Left ventricle myocardium superior (tissue), 1 donor: ENCODE measurements at places on chromosomes 5 and 9. TPM values are rescaled to one million over a fixed set of nuclear protein-coding genes. Genes with fewer than 3 reads are reported as not detected.

- DNase-seq, result no peak
Measured at GRCh38 chr9:7377489-7377888, 422.1 kb downstream of the DMAC1 start.

DNA sequence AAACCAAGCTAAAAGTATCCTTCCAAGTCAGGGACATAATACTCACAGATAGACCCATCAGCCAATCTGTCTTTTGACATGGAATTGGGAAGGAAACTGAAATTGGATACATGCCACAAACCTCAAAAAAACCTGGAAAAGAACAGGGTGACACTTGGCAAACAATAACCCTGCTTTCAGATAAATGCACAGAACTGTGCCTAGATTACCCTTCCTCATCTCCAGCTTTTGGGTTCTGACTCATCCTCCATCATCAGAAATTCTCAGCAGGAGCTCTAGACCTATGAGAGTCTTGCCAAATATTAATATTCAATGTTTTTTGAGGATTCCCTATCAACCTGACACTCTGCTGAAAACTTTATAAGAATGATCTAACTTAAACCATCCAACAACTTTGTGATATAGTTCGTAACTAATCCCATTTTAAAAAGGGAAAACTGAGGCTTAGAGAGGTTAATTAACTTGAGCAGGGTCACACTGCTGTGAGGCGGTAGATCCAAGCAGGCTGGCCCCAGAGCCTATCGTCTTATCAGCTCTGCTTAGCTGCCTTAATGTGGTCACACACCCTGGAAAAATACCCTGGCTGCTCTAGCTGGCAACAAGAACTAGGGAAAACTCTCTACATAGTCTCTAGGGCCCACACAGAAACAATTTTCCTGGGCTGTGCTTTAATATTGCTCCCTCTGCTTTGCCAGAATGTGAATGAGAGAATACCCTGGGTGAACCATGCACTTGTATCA is 157.0 kb upstream of the TRPC7 start:
- no peak for DNase-seq

DNA sequence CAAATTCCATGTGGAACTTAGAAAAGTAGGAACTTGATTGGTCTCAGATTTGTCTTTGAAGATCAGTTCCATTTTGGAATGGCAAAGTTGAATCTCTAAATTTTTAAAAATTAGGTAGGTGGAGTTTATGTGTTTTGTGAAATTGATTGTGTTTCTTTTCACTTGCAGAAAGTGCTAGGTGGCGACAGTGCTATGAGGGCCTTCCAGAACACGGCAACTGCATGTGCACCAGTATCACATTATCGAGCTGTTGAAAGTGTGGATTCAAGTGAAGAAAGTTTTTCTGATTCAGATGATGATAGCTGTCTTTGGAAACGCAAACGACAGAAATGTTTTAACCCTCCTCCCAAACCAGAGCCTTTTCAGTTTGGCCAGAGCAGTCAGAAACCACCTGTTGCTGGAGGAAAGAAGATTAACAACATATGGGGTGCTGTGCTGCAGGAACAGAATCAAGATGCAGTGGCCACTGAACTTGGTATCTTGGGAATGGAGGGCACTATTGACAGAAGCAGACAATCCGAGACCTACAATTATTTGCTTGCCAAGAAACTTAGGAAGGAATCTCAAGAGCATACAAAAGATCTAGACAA is 2.8 kb downstream of the PHAX start:
- DNase-seq, result no peak

DNA sequence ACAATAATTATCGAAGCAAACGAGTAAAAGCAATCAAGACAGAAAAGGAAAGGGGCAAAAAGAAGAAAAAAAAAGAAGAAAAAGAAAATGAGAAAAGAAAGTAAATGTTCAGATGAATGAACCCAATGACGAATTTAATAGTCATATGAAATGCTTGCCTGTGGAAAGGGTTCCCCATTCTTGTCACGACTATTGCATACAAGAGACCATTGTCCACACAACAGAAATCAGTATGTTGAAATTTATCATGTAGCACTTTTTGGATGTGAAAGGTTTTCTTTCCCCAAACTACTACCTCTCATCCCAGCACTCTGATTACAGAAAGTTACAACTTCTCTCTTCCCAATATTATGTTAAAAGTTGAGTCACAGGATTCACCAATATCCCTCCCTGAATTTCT is 162.4 kb downstream of the ZDHHC21 start:
- DNase-seq, result no peak

GRCh38 chr9:121308765-121309164 is 40.8 kb downstream of the GSN start:
- no peak for DNase-seq

GRCh38 chr9:5518937-5519319 is 8.6 kb downstream of the PDCD1LG2 start:
- no peak for DNase-seq

DNA sequence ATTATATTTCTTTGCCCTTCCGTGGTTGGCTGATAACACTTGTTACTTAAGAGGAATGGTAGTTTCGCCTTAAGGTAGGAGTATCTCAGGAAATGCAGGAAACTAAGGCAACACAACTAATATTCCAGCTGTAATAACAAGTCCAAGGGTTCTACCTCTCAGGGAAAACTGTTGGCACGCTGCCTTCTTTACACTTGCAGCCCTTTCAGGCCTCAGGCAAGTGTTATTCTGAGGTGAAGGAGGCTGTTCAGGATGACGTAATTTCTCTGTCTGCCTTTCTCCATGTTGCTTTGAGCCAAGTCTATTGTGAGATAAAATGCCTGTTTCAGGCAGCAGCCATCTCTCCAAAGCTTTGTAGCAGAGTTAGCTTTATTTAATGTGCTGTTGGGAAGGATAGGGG is 38.0 kb downstream of the VCAN start:
- DNase-seq, result peak; percentile 27

GRCh38 chr5:118033686-118034338 is 954.5 kb downstream of the DTWD2 start:
- peak; percentile 18 for DNase-seq

- DNase-seq, result peak; percentile 67
Measured at GRCh38 chr9:121298689-121299466, 30.9 kb downstream of the GSN start.

- DNase-seq, result peak; percentile 58
Measured at GRCh38 chr5:142013734-142014521, 1.1 kb upstream of the GNPDA1 start.

DNA sequence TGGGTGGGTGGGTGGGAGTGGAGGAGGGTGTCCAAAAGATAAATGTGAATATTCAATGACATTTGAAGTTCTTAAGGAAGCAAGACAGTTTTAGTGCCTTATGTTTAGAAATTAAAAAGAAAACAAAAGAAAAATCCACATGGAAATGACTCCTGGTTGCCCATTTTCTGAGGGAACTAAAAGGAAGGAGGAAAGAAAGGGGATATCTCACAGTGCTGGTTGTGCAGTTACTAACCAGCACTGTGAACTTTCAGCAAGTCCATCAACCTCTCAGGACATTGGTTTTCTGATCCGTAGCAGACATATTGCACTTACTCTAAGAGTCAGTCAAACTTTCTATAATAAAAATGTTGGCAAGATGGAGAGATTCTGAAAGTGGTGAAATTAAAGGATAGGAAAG is 431.0 kb upstream of the CLINT1 start:
- DNase-seq, result no peak

DNA sequence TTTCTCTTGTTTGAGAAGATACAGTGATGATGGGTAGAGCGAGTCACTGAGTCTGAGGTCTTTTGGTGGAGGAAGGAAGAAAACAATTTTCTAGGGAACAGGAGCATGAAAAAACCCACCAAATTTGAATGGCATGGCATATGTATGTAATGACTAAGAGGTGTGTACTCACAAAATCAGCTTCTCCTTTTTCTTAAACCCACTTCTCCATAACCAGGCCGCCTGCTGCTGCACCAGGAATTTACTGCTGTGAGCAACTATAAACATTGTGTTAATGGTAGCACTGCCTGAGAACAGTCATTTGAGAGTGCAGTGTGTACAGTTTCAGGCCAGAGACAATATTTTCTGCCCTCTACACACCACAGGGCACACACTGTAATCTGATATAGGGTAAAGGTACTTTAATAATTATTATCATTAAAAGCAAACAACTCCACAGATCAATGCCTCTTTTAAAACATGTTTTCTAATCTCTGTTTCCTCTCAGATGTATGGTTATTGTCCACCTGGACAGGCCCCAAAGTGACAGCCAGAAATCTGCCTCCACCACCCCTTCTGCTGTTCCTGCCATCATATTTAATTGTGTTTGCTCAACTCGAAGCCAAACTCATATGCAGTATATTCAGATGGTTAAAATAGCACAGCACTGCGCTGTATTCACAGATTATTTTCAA is 241.6 kb downstream of the KIAA0825 start:
- DNase-seq, result no peak

GRCh38 chr5:39420482-39421145 is 4.2 kb downstream of the DAB2 start:
- DNase-seq, result peak; percentile 65

GRCh38 chr5:98779264-98779877 is 5.9 kb downstream of the RGMB start:
- no peak for DNase-seq

DNA sequence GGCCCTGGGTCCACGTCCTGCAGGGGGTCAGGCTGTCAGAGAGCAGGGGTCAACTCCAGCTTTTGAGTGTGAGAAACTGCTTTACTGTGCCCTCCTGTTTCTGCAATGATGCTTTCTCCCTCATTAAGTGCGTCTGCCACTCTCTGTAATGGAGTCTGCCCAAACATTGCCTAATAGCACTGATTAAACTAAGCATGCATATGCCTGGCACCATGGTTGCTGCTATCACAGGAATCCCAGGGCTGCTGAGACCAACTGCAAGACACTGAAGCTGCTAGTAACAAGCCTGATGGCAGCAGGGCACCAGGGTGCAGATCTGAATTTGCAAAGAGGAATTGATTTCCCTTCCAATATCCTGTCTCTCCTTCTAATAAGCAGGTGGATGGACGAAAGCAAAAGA is 125.3 kb downstream of the SLC24A2 start:
- no peak for DNase-seq

GRCh38 chr9:112642126-112642525 is 75.8 kb downstream of the INIP start:
- no peak for DNase-seq

GRCh38 chr9:69574057-69574456 is 98.1 kb downstream of the APBA1 start:
- DNase-seq, result no peak

HBEGF gene
- total RNA-seq, result 21.9 TPM

PCDHGB4 gene
- total RNA-seq, result 5.4 TPM

FLT4 gene
- total RNA-seq, result 8.0 TPM

PCDHA9 gene
- total RNA-seq, result not detected

TAF11L10 gene
- total RNA-seq, result not detected

FAM81B gene
- 2.9 TPM for total RNA-seq

PCDHGC4 gene
- total RNA-seq, result 2.5 TPM

OTULIN gene
- total RNA-seq, result 23.5 TPM

MRPS2 gene
- 49.8 TPM for total RNA-seq

PCDHGC5 gene
- 3.2 TPM for total RNA-seq

CEMIP2 gene
- total RNA-seq, result 8.7 TPM
